Stimulated activated CD8-positive, alpha-beta memory T cell treated with anti-CD3 and anti-CD28 coated beads, Interleukin-4, amount 100 ng/mL, for 4 hours (primary cell): ENCODE measurements at places on chromosomes 5 and 9.

GRCh38 chr5:14954616-14955343 lies 83.2 kb upstream of the ANKH start:
- no peak for DNase-seq

- no peak for DNase-seq
These were observed 7.9 kb upstream of the ANKDD1B start for GRCh38 chr5:75603371-75603770.

GRCh38 chr5:169719360-169720314 lies 82.6 kb downstream of the DOCK2 start:
- DNase-seq, result no peak

DNA sequence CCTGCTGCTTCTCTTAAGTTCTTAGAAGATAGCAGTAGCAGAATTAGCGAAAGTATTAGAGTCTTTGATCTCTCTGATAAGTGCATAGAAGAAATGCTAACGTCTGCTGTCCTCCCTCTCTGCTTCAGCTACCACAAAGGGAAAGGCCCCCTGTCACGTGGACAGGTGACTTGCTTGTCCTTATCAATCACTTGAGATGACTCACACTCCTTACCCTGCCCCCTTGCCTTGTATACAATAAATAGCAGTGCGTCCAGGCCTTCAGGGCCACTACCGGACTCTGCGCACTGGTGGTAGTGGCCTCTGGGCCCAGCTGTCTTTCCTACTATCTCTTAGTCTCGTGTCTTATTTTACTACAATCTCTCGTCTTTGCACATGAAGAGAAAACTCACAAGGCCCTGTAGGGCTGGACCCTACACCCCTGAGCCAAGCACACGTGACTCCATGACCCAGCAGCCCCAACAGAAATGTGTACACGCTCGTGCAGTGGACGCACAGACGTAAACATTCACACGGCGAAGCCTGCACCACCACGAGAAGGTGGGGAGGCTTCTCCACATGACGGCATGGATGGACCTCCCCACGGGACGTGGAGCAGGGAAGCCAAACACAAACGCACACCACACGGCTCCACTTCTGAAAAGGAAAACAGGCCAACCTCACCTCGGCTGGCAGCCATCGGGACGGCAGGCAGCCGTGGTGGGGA lies 38.3 kb downstream of the PNPLA7 start:
- DNase-seq, result no peak

- DNase-seq, result no peak
These were observed 520.0 kb downstream of the SPOCK1 start for GRCh38 chr5:136979131-136979530.

DNA sequence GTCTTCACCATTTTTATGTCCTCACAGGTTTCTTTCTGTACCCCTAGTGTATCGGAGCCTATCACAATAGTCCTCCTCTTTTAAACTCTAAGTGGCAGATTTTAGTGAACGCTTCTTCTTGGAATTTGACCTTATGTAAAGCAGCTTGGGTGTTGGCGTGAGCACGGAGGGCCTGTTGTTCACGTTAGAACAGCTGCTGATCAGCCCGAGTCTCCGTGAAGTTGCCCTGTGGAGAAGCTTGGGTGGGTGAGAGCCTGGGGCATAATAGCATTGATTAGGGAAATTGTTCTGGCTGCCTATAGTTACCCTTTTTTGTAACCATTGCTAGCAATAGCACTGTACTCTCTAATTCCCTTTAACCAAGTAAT lies 167.0 kb upstream of the OTULINL start:
- DNase-seq, result no peak

DNA sequence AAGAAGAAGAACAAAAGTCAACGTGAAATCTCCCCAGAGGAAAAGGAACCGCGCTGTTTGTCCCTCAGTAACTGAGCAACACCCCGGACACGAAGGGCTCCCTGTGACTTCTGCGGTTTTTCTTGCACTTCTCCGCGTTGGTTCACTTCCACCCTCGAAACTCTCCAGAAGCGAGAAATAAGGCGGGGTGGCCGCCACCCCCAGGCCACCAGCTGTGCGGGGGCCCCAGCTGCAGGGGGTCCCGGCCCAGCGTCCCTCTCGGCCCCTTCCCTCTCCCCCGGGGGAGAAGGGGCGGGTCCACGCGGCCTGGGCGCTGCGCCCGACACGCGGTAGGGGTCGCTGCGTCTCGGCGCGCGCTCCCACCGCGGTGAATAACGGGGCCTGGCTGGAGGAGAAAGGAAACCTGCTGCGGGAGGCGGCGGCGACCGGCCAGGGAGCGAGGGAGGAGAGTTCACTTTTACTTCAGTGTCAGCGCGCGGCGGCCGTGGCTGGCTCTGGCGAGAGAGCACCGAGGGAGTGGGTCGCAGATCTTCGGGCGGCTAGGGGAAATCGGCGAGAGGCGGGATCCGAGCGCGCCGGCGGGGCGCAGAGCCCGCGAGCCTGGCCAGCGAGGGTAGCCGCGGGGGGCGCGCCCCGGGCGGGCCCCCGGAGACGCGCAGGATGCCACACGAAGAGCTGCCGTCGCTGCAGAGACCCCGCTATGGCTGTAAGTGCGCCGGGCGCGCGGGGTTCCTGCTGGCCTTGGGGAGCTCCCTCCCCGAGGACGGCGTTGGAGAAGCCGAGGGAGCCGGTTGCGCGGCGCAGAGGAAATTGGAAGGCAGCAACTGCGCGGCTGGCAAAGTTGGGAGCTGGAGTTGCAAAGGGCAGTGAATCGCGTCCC lies at the start of gene IQGAP2:
IQGAP2 (plus strand) TSS at position 400 of the 880 bp plus-strand sequence; CDS start at position 661, 261 bp downstream.
- DNase-seq, result peak; percentile 49

- DNase-seq, result no peak
These were observed 125.1 kb downstream of the NPR3 start for GRCh38 chr5:32836176-32836575.

DNA sequence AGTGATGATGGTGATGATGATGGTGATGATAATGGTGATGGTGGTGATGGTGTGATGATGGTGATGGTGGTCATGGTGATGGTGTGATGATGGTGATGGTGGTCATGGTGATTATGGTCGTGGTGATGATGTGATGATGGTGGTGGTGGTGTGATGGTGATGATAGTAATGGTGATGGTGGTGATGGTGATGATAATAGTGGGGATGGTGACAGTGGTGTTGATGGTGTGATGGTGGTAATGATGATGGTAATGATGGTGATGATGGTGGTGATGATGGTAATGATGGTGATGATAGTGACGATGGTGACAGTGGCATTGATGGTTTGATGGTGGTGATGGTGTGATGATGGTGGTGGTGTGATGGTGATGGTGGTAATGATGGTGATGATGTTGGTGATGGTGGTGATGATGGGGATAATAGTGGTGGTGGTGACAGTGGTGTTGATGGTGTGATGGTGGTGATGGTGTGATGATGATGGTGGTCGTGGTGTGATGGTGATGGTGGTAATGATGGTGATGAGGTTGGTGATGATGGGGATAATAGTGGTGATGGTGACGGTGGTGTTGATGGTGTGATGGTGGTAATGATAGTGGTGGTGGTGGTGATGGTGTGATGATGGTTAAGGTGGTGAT lies 6.5 kb downstream of the STKLD1 start:
- no peak for DNase-seq
